ENCODE measurements at places on chromosomes 6 and 20.

DNA sequence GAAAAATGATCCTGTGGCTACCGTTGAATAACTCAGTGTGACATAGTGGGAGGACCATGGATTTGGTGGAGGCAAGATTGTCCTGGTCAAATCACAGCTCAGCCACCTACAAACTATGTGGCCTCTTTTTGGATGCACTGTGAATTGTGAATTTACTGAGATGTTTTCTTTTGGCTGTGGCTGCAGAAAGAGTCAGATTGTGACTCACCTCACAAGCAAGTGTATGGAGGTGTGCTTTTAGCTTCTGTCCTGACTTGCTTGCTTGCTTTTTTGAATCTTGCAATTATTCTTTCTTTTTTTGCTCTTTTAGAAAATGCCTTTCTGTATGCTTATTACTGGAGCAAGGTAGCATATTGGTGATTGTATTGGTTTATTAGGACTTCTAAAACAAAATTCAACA, 122.9 kb upstream of the FOXO3 start:
- no peak for DNase-seq

GRCh38 chr20:62487118-62487517, 11.3 kb upstream of the GATA5 start:
- no peak for DNase-seq

DNA sequence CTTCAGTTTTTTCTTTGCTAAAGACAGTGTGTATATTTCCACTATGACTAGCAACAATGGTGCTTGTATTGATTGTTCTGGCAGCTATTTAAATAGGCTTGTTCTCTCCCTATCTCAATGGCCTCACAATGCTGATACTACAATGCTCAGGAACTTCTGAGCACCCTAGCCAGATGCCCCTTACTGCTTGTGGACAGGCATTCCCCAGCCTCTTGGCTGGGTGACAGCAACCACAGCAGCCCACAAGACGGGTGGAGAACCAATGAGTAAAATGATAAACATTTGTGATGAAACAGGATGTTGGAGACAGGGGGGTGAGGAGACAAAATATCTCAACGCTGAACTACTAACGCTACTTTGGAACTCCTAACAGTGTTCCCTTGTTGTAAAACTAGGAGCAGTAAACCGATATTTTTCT, 42.3 kb downstream of the HIVEP2 start:
- DNase-seq, result peak; percentile 92

- no peak for DNase-seq
These were observed 3.7 kb downstream of the MANEA start for GRCh38 chr6:95581073-95581472.

- DNase-seq, result no peak
These were observed 1.3 kb downstream of the PTK7 start for GRCh38 chr6:43077333-43077809.

GRCh38 chr20:48933017-48933766, 11.7 kb downstream of the ARFGEF2 start:
- DNase-seq, result no peak

- DNase-seq, result no peak
These were observed 747.7 kb downstream of the PHF3 start for GRCh38 chr6:64383277-64383676.

DNA sequence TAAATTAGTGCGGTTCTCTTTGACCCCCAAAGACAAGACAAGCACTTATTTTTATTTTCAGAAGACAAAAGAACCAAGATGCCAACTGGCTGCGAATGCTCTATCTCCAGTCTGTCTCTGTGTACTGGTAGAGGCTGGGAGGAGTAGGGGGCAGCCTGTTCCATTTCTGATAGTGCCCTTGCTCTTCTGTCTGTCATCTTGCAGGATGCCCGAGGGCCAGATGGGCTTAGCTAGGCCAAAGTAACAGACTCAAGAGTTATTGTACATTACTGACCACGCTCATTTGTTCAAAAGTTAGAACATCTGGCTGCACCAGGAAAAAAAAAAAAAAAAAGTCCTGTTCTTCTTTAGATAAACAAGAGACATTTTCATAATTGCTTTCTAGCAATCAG, 198.1 kb upstream of the UST start:
- DNase-seq, result no peak

GRCh38 chr20:34983089-34983820, 27.6 kb downstream of the MYH7B start:
- DNase-seq, result no peak

- DNase-seq, result peak; percentile 49
These were observed 116.5 kb upstream of the ESR1 start for GRCh38 chr6:151690768-151691562.

- no peak for DNase-seq
These were observed 8.2 kb upstream of the SLC2A12 start for GRCh38 chr6:134060491-134061106.

- no peak for DNase-seq
These were observed 1.4 kb upstream of the NRN1 start for GRCh38 chr6:6008089-6008647.

- no peak for DNase-seq
These were observed 277.5 kb downstream of the PTPRK start for GRCh38 chr6:128242765-128243403.

DNA sequence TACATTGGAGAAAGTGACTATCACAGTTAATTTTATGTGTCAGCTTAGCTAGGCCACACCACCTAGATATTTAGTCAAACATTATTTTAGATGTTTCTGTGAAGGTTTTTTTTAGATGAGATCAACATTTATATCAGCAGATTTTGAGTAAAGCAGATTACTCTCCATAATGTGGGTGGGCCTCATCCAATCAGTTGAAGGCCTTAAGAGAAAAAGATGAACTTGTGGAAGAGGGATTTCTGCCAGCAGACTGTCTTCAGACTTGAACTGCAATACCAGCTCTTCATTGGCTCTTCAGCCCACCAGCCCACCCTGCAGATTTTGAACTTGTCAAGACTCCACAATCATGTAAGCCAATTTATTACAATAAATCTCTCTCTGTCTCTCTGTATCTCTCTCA, 25.1 kb upstream of the FBXO30 start:
- no peak for DNase-seq

- DNase-seq, result no peak
These were observed 721.9 kb upstream of the HS3ST5 start for GRCh38 chr6:115064680-115065079.

GRCh38 chr6:14882394-14883026, 363.4 kb upstream of the JARID2 start:
- no peak for DNase-seq

DNA sequence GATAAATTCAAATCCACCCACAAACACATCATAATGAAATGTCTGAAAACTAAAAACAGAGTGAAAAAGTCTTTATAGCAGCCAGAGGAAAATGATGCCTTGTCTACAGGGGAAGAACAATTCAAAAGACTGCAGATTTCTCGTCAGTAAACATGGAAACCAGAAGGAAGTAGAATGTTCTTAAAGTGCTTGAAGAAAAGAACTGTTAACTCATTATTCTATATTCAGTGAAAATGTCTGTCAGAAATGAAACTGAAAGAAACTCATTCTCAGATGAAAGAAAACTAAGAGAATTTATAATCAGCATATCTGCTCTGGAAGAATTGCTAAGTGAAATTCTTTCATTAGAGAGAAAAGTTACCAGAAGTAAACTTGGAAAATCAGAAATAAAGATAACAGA, 416.1 kb downstream of the TBC1D32 start:
- DNase-seq, result no peak

DNA sequence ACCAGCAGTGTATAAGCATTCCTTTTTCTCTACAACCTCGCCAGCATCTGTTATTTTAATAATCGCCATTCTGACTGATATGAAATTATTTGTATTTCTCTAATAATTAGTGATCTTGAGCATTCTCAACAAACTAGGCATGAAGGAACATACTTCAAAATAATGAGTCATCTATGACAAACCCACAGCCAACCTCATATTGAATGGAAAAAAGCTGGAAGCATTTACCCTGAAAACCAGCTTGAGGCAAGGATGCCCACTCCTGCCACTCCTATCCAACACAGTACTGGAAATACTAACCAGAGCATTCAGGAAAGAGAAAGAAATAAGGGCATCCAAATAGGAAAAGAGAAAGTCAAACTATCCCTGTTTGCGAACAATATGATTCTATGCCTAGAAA, 390.6 kb upstream of the ID4 start:
- no peak for DNase-seq

DNA sequence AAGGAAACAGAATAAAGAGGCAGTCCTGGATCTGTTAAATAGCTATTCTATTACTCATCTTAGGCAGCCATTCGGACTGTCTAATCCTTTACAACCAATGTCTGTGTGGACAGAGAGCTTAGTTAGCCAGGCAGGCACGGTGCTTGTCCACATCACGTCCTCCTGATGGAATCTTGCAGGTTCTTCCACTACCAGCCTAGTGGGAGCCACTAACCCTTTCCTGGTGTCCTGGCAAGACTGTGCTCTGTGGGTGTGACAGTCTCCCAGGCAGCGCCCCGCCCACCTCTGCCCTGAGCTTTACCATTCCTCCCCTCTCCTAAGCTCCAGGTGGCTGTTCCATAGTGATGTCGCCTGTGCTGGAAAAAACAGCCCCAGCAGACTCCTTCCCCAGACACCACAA, 78.3 kb upstream of the CLDN20 start:
- no peak for DNase-seq

DNA sequence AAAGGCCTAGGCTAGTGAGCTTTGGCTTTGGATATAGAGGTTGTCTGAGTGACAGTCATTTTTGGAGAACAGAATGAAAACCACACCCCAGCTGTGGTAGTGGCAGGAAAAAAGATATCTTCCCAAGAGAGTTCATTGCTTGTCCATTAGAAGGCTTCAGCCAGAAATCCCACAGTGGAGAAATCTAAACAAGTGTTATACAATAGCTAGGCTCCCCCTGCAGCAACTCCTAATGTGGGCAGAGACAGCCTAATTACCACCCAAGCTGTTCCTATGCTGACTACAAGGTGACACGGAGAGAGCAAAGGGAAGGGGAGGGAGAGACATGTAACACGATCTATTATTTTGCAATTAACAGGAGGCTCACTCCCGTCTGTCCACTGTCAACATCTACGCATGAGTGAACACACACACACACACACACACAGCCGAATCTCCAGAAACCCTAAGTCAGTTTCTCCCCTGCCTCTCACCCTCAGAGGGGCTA, 147.5 kb upstream of the TCF21 start:
- no peak for DNase-seq

- no peak for DNase-seq
These were observed 118.2 kb downstream of the SLC16A10 start for GRCh38 chr6:111205502-111205901.

- DNase-seq, result no peak
These were observed 67.0 kb downstream of the ABHD12 start for GRCh38 chr20:25323496-25324246.

GRCh38 chr6:19697744-19698290, 139.4 kb upstream of the ID4 start:
- DNase-seq, result no peak

- DNase-seq, result no peak
These were observed 291.2 kb upstream of the HS3ST5 start for GRCh38 chr6:114634016-114634415.

- no peak for DNase-seq
These were observed 61.2 kb downstream of the GCLC start for GRCh38 chr6:53483423-53484353.

GRCh38 chr6:43395776-43396175, 26.3 kb upstream of the ZNF318 start:
- no peak for DNase-seq

- no peak for DNase-seq
These were observed 50.8 kb downstream of the ZMYND8 start for GRCh38 chr20:47305667-47306066.

DNA sequence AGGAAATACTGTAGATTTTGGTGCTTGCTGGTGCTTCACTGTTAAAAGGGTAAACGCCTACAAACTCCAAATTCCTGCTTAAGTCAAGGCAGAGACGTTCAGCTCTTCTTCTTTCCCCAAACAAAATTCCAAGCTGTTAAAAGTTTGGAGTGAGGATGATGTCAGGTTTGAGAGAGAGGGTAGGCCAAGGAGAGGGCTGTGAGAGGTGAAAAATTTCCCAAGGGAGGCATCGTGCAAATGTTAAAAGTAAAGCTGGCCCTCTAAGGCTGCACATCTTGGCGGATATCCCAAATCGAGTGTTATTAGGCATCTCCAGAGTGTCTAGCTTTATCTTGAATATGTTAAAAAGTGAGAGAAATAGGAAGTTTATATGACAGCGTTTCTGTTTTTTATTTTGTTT, 651.8 kb downstream of the QKI start:
- DNase-seq, result no peak

GRCh38 chr20:2460752-2461424, 9.7 kb downstream of the SNRPB start:
- DNase-seq, result no peak

DNA sequence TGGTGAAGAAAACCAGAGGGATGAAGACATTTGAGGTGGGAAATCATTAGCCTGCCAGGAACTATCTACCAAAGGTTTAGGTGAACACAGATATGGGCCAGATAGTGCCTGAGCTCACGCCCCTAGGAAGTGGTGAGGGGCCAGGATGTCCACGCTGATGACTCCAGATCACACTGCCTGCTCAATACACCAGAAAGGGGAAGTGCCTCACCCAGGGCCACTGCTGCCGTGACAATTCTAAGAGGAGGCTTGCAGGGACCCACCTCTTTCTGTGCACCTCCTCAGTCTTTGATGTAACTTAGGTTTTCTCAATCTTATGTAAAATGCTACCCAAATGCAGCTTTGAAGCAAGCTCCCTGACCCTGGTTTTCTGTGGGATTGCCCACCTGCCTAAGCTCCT, 5.4 kb upstream of the RAB44 start:
- peak; percentile 52 for DNase-seq

DNA sequence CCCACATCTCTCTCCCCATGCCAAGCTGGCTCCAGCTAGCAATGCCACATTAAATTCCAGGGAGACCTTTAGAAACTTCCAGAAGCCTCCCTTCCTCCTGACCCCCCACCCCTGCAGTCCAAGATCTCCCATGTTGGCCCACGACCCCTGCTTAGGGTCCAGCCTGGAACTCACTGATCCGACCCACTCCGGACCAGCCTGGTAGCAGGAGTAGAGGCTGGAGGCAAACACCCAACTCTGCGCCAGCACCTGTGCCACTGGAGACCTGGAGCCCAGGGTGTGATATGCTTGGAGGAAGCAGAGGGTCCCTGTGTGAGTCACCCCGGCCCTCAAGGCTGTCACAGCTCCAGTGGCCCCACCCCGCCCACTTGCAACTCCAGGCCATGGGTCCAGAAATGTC, 3.3 kb upstream of the ULBP1 start:
- no peak for DNase-seq

- no peak for DNase-seq
These were observed 102.6 kb upstream of the DUSP22 start for GRCh38 chr6:189676-190075.

DNA sequence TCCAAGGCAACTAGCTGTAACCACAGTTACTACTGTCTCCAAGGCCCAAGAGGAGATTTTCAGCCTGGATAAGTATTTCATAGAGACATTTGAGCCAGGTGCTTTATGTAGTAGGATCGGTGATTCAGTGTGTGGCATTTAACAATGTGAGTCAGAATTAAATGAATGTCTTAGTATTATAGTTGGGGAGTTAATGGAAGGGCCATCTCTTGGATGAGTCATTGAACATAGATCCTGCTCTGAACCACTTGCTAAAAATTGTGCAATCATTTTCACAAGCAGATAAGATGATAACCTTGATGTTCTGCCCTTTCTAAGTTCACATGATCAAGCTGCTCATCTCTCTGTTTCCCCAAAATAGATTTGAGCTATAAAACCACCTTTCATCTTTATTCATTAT, 668.9 kb upstream of the CITED2 start:
- DNase-seq, result no peak
